ENCODE measurements at places on chromosomes 4 and X. TPM values are rescaled to one million over a fixed set of nuclear protein-coding genes. Genes with fewer than 3 reads are reported as not detected.

DNA sequence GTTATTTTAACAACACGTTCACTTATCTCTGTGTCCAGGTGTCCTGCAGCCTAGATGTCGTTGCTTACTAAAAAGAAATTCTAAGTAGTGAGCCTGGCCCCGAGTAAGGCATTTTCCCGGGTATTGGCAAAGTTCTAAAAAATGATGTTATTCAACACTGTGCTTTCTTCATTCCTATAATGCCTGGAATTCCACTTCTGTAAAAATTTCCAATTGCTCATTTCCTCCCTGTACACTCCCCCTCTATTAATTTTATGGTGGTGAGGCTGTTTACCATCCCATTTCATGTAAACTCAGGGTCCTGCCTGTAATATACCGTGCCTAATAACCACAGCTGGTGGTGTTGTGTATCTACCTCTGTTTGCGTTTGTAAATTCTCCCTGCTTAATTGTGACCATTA, 14.2 kb downstream of the BST1 start:
- DNase-seq: no peak

DNA sequence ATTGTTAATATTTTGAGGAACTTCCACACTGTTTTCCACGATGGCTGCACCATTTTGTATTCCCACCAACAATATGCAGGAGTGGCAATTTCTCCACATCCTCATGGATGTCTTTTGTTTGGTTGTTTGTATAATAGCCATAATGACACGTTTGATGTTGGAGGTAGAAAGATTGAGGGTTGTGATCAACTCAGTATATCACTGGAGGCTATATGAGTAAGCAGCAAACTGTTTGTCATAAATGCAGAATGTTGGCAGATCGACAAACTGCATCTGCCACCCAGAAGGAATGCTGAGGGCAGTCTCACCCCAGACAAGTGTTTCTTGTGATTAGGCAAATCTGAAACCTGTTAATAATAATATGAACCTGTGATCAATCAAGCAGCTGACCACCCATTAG, 243.9 kb upstream of the WDFY3 start:
- no peak for DNase-seq

DNA sequence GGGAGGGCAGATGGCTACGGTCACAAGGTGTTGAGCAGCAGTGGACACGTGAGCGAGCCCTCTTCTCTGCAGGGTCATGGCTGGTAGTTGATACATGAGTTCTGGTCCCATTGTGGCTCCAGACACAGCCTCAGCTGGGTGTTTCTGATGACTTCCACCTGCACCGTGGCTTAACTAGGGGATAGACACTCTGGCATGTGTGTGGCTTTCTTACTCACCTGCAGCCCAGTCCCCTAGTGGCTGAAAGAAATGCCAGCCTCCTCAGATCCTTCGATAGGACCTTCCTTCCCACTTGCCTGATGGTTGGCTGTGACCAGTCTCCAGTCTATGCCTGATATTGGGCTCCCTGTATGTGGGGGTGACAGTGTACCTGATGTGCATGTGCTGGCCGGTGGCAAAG, 5.0 kb downstream of the GPR78 start:
- no peak for DNase-seq

GRCh38 chrX:152810403-152810802, 20.2 kb downstream of the CETN2 start:
- no peak for DNase-seq

- no peak for DNase-seq
These were observed 2.5 kb downstream of the GABRQ start for GRCh38 chrX:152640034-152640818.

- no peak for DNase-seq
These were observed 215.3 kb upstream of the AR start for GRCh38 chrX:67328476-67328875.

DNA sequence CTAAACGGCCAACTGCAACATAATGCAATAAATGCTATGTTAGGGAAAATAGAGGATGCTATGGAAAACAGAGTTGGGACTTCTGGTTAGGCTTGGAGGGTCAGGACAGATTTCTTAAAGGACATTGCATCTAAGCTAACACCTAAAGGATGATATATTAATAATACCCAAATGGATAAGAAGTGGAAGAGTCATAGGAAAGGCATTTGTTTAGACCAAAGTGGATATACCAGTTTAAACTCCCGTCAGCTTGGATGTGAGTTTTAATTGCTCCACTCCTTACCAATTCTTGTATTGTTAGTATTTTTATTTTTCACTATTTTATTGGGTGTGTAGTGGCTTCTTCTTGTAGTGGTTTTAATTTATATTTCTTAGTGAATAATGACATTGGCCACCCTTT, 93.9 kb downstream of the PTPN13 start:
- DNase-seq: no peak

DNA sequence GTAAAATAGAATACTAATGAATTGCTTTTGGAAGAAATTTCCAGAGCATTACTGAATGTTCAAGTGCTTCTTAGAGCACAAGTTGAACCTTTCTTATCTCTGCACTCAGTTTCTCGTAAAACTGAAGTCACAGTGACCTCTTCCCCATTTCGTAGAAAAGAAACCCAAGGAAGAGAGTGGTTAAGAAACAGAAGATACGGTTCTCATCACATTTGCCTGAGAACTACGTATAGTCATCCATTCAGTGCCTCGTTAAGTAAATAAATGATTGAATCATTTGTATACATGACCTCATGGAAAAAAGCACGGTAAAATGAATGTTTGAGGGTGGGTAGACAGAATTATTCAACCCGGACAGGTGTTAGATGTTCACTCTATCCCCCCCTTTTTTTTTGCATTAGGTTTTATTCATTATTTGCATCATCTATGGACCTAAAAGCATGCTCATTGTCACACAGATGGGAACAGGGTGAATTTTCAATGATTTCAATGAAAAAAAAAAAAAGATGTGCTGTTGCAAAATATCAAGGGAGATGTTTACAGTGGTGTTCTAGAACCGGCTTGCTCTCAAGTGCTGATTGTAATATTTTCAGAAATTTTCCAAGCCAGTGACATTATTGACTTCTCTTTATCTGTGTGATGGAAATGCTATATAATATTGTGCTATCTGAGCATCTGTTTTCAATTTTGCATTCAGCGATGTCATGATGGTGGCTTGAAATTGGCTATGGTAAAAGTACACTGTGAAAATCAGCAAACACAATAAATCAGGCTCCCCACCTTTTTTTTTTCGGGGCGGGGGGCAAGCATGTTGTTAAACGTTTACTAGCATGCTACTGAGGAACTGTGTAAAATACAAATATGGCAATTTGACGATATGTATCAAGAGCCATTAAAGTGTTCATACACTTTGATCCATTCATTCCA, 4.3 kb downstream of the RHOH start:
- DNase-seq: no peak

DNA sequence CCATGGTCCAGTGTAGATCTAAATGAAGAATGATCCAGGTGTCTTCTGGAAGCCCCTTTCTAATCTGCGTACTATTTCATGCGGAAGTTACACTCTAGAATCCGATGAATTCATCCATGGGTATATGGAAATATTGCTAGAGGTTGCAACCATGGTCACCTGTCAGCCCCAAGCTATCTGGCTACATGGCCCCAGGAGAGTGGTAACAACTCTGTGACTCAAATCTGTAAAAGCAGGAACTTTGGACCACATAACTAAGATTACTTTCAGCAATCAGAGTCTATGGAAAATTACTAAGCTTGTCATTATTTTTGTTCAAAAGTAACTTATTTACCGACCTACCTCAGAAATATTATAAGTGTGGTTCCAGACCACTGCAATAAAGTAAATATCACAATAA, 150.6 kb upstream of the MED14 start:
- DNase-seq: no peak

DNA sequence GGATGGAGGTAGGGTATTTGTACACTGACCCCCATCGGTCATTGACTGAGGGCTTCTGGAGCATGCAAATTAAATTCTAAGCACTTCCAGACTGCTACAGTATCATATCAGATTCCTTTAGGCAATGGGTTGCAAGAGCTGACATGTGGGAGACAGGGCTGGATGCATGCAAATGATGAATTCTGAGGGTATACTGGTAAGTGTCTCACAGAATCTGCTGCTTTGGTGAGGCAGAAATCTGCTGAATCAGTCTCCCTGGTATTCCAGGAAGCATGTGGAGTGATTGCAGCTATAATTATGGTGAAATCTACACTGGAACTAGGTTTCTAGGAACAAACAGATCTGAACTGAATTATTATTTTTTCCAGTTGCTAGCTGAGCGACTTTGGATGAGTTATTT, 684.9 kb upstream of the MAGEB2 start:
- DNase-seq: no peak

DNA sequence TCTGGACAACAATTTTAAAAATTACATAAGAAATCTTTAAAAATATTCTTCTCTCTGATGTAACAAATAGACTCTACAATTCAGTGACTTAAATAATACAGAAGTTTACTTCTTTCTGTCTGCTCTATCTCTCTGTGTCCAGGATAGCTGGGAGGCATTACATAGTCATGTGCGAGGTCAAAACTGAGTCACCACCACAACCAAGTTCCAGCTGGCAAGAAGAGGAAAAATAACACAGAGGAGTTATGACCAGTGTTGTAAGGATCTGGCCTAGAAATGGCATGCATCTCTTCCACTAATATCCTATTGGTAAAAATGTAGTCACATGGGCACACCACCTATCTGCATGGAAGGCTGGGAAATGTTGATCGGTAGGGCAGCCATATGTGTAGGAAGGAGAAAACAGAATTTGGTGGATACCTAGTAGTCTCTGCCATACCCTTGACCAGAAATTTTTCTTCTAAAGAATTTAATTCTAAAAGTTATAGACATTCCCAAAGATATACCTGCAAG, 39.4 kb upstream of the WDFY3 start:
- no peak for DNase-seq

DNA sequence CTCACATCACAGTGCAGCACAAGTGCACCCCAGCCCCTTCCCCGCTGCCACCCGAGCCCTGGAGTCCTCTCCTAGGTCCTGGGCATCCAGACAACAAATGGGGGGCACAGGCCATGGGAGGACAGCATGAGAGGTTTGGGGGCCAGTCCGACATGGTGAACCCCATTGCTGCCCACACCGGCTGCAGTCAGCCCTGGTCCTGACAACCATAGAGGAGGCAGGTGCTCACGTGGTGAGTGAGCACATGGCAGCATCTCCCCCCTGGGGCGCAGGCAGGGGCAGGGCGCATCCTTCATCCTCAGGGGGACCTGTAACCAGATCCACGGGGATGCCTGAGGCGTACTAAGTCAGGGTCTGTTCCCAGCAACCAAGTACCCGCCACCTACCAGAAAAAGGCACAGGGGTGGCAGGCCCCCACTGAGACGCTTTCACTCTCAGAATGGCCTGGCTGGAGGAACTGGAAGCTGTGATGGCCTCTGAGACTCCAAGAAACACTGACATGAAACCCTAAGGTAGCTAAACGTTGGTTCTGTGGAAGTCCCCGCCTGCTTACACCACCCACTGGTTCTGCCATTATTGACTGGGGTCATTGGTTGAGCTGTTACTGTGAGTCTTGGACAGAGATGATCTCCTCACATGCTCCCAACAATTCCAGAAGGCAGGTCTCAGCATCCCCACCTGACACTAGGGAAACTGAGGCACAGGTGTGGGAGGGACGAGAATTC, 6.5 kb downstream of the ZFYVE28 start:
- no peak for DNase-seq

DNA sequence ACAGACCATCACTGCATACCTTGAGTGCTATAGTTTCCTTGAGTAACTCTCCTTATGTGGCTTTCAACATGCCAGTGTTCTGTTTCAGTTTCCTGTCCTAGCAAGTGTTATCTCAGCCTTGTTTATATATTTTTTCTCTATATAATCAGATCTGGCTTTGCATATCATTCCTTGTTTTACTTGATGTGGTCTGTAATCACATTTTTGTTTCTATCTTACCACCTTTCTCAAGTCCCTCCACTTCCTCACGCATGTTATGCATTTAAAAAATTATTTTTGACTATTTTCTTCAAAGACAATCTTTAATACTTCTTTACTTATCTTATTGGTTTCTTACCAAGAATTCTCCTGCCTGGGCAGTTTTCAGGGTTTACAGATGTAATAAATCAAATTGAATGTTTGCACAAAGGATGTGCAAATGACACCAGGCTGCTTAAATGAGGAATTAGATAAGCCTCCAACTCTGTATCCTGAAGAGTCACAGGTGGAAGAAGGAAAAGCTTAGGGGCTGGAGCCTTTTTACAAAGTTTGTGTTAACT, 351.2 kb downstream of the BMPR1B start:
- no peak for DNase-seq

DNA sequence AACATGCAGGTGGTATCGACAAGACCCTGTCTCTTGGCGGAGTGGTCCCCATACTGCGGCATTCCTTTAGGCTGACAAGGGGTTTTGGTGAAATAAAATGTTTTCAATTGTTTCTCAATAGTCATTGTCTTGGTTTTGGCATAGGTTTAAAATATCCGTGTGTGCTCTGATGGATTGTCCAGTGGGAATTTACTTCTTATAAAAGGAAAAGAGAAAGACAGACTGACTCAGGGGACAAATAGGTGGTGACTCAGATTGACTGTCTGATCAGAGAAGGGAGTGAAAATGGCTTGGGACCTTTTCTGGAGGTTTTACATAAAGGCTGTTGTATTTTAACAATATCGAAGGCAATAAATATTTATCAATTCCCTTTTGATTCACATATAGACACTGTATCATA, 129.8 kb downstream of the SORBS2 start:
- no peak for DNase-seq

DNA sequence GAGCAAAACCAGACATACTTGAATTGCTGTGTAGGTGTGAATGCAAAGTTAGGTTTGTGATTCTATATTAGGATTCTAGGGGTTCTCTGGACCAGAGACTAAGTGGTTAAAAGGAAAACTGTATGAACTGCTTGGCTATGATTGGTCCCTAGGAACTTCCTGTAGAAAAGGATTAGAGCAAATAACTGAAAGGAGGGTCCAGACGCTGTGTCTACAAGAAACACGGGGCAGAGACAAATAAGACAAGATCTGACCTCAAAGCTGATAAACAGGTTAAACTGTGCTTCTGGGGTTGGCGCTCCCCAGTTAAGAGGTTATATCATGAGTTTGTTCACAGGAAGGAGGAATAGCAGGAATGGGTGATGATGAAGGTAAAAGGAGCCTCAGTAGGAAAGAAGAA, 183.6 kb downstream of the MGST2 start:
- DNase-seq: no peak

DNA sequence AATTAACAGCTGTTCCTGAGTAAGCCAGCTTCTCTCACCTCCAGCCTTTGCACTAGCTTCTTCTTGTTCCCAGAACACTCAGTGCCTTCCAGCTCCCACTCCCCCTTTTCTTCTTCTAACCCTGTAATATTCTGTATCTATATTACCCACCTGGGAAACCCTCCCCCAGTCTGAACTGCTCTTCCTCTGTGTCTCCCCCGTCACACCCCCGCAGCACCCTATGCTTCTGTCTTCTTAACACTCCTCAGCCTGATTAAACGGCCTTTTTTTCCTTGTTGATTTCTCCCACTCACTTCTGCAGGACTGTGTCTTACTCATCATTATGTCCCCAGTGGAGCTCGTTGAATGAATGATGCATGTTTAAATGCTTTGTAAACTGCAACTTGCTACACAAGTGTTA, 9.0 kb upstream of the LONRF3 start:
- DNase-seq: no peak

GRCh38 chrX:151899622-151900021, 13.1 kb upstream of the MAGEA4 start:
- DNase-seq: no peak

Gene MAP7D3
- 23.1 TPM for total RNA-seq

Gene AFAP1
- total RNA-seq: 45.3 TPM

Gene COL25A1
- 1.1 TPM for total RNA-seq

Gene SPANXN2
- not detected for total RNA-seq

Gene FGA
- total RNA-seq: not detected

Gene TMPRSS11F
- total RNA-seq: not detected

Gene NHSL2
- 46.1 TPM for total RNA-seq

Gene MAGEA9B
- not detected for total RNA-seq

Gene CT45A1
- not detected for total RNA-seq

Gene HMX1
- total RNA-seq: not detected
